AG09319 (cell line): ENCODE measurements at places on chromosomes 5 and 9.

GRCh38 chr5:36660397-36661049, 54.1 kb downstream of the SLC1A3 start:
- no peak for DNase-seq

DNA sequence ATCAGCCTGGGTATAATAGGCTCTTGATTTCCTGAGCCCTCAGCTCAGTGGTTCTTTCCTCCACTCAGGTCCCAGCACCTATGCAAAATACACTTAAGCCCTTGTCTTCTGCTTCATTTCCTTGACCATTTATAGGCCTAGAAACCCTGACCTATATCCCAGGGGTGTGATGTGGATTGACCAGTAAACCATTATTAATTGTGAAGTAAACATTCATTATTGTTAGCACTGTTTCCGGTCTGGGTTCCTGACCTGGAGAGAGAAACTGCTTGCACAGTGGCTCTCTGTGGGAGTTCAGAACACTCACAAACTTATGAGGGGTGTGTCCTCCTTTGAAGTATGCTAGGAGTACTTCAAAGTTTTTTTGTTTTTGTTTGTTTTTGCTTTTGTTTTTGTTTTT, 19.6 kb upstream of the TOMM5 start:
- DNase-seq: no peak

- no peak for DNase-seq
Observed at GRCh38 chr5:11383506-11384095, 520.6 kb downstream of the CTNND2 start.

DNA sequence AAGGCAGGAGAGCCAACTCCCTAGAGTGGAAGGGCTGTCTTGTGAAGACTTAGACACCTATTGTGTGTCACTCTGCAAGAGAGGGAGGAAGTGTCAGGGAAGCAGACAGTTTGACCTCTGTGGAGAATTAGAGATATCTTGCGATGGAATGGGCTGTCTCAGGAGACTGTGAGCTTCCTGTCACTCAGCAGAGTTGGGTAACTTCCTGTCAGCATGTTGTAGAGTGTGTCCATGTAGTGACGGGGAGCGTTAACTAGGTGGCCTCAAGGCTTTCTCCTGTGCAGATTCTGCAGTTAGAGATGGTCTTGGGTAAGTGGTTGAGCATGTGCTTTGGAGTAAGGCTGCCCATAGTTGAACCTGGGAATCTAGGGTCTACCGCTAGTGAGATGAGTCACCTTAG, 136.5 kb downstream of the KIF4B start:
- DNase-seq: no peak

- no peak for DNase-seq
Observed at GRCh38 chr9:133463234-133463863, 3.6 kb downstream of the CACFD1 start.

DNA sequence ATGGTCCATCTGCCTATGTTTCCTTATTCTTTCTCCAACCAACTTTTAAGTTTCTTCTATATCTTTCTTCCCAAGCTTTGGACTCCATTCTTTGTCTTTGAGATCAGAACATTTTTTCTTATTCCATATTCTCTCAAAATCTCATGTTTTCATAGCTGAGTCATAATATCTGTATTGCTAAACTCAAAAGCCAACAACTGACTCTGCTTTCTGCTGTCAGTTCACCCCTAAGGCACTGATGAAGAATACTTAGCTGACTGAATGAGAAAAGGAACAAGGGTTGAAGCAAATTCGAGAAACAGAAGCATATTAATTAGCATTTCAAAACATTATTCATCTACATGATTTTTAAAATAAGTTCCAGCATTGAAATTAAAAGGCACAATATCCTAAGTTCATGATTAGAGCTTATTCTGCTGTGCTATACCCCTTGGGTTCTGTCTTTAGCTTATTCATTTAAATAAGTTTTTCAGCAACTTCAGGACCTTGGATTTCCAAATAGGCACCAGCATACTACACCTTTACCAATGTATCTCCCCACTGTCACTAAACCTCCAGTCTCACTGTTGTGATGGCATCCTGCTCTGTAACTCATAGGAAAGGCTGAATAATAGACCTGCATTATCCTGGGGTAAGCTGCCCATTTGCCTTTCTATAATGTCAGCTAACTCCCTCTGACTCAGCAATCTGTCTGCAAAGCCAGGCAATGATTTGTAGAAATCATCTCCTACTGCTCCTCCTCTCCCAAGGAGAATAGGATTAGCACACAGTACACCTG, 49.9 kb upstream of the C5orf46 start:
- DNase-seq: no peak

GRCh38 chr9:134330590-134330989, 4.3 kb downstream of the RXRA start:
- DNase-seq: no peak

DNA sequence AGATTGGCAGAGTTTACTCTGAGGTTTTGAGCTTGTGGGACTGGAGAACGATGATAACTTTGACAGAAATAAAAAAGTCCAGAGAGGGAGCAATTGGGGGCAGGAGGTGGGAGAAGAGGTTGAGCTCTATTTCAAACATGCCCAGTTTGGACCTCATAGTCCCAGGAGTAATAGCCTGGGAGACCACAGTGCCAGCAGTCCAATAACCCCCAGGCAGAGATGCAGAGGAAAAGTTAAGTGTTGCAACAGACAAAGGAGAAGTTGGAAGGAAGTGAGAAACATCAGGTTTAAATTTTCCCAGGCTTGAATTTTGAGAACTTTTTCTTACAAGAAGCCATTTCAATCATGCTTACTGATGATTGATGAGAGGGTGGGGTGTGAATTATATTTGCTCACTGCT, 117.0 kb upstream of the GHR start:
- no peak for DNase-seq

GRCh38 chr9:131656356-131657036, 83.4 kb downstream of the RAPGEF1 start:
- DNase-seq: no peak

DNA sequence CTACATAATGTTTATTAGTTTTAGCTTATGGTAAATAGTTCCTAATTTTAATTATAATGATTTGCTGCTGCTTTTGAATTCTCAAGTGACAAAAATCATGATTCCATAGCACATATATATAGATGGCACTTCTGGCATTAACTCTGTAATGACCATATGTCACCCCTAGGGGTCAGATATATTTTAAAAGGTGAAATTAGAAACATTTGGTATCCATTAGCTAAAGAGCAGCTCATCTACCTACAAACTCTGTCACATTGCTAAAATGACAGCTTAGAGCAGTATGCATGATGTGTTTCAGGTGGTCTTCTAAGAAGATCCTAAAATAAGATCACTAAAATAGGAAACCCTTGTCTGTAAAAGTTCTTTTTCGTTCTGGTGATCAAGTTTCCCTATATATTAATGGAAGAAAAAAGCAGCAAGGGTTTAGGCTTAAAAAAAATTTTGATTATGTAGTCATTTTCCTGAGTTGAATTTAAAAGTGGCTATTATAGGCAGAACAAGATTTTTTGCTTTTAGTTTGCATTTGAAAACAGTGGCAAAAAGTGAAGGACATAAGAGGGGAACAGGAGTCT, 157.7 kb upstream of the POU5F2 start:
- no peak for DNase-seq

DNA sequence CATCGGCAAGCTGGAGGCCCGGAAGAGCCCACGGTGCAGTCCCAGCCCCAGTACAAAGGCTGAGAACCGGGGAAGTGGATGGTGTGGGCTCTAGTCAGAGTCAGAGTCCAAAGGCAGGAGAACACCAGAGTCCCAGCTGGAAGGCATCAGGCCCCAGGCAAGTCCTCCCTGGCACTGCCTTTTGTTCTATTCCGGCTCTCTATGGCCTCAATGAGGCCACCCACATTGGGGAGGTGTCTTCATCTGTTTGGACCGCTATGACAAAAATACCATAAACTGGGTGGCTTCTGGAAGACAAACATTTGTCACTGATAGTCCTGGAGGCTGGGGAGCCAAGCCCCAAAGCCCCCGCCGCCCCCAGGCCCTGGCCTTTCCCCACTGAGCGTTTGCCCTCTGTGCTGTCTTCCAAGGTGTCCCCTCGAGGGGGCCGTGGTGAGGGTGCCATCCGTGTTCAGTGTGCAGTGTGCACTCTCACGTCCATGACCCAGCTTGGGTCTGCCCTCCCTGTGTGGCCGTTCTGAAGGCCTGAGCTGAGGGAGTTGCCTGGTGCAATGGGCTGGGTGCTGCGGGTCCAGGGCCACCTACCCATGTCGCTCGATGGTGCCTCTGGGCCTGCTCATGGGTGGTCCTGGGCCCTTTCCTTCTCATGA, 99.1 kb upstream of the PPP1R26 start:
- no peak for DNase-seq

- no peak for DNase-seq
Observed at GRCh38 chr5:99025298-99026045, 96.7 kb upstream of the CHD1 start.

- DNase-seq: no peak
Observed at GRCh38 chr5:170143091-170143490, 37.4 kb downstream of the FOXI1 start.
